ENCODE measurements at places on chromosomes 6 and 20.

DNA sequence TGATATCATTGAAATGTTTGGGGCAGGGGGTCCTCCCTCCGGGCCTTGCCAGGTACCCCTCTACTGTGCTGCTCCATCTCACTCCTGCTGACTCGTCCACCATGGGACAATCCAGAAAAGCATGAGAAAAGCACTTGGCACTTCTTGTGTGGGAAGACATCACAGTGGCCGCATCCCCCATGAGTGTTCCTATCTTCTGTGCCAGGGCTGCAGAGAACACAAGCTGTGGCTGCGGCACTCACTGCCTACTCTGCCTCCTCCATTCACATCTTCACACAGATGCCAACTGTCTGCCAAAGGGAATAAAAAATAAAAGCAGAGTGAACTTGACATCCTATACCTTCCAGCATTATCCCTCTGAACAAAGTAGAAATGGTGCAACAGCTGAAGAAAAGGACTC is 117.4 kb upstream of the PROKR2 start:
- no peak for DNase-seq

GRCh38 chr6:25730907-25731306 is 23.6 kb upstream of the SLC17A4 start:
- no peak for DNase-seq

GRCh38 chr6:87436435-87436834 is 28.7 kb downstream of the CFAP206 start:
- peak; percentile 64 for DNase-seq

DNA sequence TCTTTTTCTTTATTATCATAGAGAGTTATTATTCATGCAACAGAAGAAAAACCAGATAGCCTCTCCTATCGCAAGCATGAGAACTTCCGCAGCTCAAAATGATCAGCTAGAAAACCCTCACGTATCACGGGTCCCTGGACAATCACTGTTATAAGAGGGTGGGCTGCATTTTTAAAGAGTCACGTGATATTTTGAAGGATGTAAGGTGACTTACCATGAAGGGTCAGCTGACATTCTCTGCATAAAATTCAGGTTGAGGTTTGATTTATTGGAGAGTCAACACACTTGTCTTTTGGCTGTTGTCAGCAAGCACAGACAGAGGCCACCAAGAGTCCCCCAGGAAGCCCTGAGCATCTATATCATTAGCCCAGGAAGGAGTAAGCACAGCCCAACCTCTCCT is 39.5 kb downstream of the ID4 start:
- DNase-seq, result no peak

GRCh38 chr6:37507690-37508421 is 8.2 kb upstream of the CCDC167 start:
- DNase-seq, result no peak

- DNase-seq, result no peak
Observed at GRCh38 chr6:40359808-40360207, 227.4 kb downstream of the LRFN2 start.

- peak; percentile 56 for DNase-seq
Observed at GRCh38 chr6:168756009-168756634, 315.1 kb downstream of the SMOC2 start.

GRCh38 chr6:109265530-109265929 is 116.7 kb downstream of the CD164 start:
- no peak for DNase-seq

- peak; percentile 3 for DNase-seq
Observed at GRCh38 chr6:69985180-69985579, 118.8 kb downstream of the COL19A1 start.

GRCh38 chr20:46394872-46395760 is 11.3 kb downstream of the ELMO2 start:
- no peak for DNase-seq

DNA sequence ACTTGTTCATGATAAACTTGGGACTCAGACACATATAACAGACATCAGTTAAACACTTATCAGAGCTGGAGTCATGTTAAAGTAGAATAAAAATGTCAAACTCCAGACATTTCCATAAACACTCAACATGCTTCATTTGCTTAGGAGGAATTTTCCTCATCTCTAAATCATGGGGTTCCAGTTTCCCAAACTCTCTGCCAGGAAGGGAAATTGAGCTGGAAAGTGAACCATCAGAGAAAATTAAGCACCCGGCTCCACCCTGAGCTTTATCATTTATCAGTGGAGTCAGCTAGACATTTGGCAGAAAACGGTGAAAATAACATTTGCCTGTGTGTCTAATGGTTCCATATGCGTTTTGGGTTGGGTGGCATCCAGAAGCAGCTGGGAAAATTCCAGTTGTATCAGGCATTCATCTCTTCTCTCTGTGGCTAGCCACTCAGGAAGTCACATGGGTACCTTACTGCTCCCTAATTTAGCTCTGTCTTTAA is 25.3 kb upstream of the ZNFX1 start:
- DNase-seq, result peak; percentile 63

DNA sequence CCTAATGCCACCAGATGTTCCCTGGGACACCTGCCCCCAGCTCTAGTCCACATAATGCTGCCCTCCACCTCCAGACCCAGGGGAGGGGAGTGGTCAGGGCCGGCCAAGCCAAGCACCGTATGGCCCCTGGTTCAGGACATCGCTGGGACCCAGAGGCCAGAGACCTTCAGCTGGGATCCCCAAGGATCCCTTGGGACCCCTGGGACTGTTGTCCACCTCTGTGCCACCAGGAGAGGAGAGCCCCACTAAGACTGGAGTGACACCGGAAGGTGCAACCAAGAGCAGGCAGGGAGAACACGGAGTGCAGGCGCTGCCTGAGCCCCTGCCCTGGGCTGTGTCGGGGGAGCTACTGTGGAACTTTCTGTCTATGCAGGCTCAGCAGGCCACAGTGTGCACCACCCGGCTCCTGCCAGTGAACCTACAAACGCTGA is 43.6 kb downstream of the CTCFL start:
- DNase-seq, result no peak

GRCh38 chr6:143692696-143693095 is 14.9 kb downstream of the PHACTR2 start:
- DNase-seq, result no peak

DNA sequence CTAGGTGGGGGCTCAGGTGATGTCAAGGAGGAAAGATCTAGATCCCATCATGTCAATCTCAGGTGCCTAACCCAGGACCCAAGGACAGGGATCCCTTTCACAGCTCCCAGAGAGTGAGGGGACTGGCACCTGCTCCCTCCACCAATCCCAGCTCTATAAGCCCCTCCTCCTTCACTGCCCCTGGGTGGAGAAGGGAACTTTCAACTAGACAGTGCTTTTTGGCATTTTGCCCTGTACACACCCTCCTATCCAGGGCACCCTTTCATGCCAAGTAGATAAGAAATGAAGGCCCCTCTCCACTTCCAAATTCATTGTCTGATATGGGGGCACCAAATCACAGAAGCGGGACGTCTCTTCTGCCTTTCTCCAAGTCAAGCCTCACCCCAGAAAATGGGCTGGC is 61.6 kb downstream of the MDGA1 start:
- no peak for DNase-seq

GRCh38 chr6:93964926-93965325 is 545.6 kb upstream of the EPHA7 start:
- DNase-seq, result no peak

GRCh38 chr6:12271997-12272396 is 18.2 kb upstream of the EDN1 start:
- DNase-seq, result no peak

DNA sequence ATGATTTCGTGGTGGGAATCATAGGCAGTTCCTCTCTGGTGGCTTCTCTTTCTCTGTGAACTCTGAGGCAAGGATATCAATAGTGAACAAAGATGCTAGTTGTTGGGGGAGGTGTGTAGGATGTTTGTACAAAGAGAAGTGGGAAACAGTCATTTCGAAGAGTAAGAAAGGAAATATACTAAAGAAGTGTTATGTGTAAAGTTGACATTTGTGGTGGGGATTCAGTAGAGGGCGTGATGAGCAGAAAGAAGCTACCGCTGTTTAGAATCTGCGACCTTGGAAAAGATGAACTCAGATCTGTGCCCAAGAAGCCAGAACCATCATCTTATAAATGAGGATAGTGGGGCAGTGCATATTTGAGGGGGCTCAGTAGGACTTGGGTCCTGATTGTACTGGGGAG is 11.4 kb downstream of the SLC35F1 start:
- DNase-seq, result no peak

DNA sequence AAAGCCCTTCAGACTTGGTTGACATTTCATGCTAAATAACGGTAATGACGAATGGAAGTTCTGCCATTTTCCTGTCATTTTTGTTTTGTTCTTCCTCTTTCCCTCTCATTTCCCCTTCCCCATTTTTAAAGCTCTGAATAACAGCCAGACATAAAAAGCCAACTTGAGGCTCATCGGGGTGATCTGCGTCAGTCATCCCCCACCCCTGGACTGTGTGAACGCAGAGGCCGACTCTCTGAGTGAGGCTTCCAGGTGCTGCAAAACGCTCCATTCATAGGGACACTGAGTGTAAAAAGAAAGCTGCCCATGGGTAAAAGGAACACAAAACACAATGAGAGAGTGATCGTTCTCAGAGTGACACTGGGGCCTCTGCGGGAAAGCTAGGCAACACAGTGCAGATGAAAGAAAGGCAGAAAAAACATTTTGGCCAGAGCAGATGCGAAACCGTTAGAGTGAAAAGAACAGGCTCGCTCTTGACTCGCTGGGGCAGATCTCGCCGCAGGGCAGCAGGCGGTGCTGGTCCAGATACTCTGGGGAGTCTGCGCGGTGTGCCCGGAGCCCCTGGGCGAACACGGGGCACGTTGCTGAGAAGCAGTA is 684.8 kb downstream of the QKI start:
- no peak for DNase-seq

DNA sequence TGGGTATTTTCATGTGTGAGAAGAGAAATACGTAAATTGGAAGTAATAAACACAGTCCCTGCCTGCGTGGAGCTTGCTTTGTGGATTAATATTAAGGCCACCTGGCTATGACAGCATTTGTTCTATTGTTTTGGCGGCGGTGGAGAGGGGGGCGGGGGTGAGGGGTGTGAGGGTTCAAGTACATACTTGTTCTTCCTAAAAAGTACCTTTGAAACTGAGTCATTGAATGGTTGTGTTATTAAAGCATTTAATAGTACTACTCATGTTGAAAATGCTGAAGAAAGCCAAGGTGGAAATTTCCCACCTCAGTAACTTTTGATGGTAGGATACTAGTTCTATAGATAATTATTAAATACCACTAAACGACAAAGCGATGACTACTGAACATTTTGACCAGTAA is 95.0 kb downstream of the FOXC1 start:
- DNase-seq, result no peak

DNA sequence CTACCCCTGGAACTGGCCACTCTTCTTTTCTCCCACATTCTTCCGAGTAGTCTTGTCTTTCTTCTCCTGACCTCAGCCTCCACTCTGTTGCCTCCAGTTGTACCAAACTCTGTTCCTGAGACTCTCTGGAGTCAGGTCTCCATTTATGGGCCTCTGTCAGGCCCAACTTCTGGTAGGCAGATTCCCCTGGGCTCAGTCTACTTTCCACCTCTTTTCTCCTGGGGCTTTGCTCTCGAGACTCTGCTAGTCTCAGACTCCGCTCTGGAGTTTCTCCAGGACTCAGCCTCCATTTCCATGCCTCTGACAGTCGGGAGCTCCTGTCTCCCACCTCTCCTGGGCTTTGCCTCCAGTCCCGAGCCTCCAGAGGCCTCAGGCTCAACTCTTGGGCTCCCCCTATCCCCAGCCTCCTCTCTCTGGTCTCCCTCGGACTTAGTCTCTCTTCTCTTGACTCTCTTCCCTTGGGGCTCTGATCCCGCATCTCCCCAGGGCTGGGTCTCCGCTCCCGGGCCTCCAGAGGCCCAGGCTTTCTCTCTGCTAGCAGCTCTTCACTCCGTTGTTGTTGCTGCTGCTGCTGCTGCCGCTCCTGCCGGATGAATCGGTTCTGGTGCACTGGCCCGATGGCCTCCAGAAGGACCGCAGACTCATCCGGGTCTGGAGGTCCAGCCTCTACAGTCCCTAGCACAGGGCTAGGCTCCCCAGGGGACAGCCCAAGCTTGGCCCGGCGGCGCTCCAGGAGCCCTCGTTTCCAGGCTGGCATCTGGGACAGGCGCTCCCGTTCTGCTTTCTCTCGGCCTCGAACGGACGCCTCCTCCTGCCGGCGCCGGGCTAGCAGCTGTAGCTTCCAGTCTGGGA is 1.1 kb downstream of the PPP1R18 start:
- peak; percentile 25 for DNase-seq

- DNase-seq, result no peak
Observed at GRCh38 chr6:99288668-99289067, 60.8 kb downstream of the FAXC start.

DNA sequence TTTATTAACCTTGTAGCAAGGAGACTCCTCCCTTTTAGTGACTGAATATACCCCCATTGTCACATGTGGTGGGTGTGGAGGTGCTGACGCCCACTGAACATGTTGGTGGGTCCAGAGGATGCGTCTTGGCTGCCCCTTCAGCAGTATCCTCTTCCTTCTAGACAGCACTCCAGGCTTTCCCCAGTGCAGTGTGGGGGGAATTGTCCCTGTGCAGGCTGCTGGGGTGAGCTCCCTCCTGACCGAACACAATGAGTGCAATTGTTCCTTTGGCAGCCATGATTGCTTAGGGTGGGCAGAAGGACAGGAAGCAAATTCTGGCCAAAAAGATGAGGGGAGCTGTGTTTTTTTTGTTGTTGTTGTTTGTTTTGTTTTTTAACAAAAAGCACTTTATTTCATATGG is 209.3 kb upstream of the PDE10A start:
- DNase-seq, result no peak

GRCh38 chr6:150079604-150080003 is 10.7 kb upstream of the ULBP3 start:
- peak; percentile 26 for DNase-seq

Data from fibroblast of skin of abdomen (primary cell).